ENCODE measurements at places on chromosomes 4 and X.

DNA sequence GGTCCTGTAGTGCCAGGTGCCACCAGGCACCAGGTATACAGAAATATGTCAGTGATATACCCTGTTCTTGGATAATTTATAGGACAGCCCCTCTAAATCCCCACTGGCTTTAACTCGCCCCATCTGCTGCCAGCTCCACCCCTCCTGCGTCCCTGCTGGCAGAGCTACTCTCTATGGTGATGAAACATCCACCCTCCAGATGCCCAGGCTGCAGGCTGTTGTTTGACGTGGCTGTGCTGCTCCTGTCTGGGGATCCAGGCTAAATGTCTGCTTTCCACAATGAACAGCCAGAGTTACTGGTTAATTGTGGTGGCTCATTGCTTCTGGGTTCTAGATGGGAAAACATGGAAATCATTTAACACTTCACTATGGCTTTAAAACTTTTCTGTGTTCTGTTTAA is 12.9 kb downstream of the NHSL2 start:
- DNase-seq: no peak

- DNase-seq: peak; percentile 59
These were observed 97.9 kb upstream of the DDIT4L start for GRCh38 chr4:100288161-100288560.

DNA sequence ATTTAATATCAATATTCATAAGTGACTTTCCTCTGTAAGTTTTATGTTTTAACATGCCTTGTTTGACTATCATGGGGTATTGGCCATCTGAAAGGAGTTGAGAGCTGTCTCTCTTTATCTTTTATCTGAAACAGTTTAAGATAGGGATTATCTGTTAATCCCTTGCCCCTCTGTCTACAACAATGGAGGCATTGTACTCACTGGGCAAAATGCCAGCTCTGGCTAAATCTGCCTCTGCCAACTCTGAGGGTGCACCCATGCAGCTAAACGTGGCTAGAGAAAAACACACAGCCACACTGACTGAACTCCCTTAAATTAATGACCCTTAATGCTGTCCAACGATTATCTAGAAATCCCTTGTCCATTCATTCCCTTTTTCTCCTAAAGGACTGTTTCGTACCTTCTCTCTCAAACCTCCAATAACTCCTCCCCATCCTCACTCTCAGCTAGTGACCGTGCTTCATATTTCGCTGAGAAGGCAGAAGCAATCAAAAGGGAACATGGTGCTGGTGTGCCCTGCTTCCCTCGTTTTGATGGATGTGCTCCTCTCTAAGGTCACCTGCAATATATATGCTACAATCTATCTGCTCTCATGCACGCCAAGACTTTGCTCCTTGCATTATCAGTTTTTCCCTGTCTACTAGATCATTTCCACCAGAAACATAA is 10.3 kb downstream of the PHKA2 start:
- DNase-seq: no peak

DNA sequence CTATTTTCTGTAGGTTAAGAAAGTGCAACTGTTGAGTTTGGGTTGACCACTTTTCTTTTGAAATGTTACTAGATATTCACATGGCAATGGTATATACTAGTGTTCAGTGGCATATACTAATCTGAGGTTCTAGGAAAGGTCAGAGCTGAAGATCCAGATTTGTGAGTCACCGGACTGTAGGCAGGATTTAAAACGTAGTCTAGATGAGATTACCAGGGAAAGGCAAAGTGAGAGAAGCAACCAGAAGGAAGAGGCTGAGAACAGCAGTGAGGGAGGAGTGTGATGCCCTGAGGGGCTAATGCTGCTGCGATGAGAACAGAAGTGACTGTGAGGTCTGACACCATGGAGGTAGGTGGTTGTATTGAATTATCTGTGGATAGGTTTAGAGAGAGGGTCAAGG is 9.7 kb upstream of the PLA2G12A start:
- peak; percentile 56 for DNase-seq

GRCh38 chr4:16843831-16844508 is 54.5 kb downstream of the LDB2 start:
- peak; percentile 64 for DNase-seq

Measured in EL (cell line).